Activated CD4-positive, CD25-positive, alpha-beta regulatory T cell (primary cell): ENCODE measurements at places on chromosomes 6 and 20.

DNA sequence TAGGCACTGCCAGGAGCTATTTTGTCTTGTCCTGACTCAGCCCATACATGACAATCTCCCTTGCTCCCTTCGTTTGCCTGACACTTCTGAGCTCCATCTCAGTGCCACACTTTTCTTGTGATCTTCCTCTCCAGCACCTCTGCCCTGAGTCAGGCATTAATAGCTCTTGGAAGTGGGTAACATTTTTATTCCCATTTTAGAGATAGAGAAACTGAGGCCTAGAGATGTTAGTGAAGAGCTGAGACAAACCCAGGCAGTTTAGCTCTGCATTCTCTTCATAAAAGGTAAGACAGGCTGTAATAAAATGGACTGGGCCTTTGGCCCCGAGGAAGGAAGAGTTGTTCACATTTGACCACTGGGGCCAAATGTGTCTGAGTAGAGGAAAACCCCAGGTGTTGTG lies 167.4 kb downstream of the DHX35 start:
- DNase-seq: no peak

DNA sequence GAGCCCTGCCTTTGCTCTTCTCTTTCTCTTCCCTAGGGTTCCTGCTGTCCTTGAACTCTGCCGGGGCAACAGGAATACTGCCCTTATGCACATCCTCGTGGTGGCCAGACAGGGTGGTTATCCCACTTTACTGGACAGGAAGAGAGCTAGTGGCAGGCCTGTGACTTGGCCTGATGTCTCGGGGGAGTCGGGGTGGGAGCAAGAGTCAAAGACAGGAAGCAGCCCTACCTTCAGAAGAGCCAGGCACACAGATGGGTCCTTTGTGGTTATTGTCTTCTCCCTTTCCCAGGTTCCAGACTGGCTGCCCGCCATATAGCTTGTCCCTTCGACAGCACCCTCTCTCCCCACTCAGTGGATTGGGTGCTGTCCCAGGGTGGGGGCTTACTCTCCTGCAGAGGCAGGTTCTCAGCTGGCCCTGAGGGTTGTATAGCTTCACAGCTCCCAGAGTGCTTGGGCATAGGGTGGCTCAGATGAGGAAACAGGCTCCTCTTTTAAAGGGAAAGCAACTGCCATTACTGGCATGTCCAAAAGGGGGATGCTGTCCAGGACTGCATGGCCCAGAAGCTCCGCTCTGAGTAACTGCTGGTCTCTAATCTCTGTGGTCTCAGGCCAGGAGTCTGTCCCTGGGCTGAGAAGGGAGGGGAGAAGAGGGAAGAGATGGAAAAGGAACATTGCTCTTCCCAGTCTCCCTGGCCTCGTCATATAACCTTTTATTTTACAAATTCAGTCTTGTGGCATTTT lies 17.3 kb downstream of the PLCG1 start:
- no peak for DNase-seq

DNA sequence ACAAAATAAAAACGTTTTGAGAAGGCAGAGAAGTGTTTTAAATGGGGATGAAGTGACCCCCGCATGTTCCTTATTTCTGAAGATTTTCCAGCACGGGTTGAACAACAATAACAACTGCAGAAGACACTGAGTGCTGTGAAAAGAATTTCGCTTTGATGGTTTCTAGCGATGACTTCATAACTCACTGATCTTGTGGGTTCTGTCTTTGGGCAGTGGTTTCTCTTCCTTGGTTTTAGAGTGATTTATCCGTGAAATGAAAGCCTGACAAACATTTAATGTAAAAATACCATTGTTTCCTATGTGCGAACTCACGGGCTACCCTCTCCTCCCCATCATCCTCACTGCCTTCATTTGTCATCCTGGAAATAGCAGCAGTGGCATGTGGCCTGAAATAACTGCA lies 793.9 kb downstream of the QKI start:
- DNase-seq: no peak

DNA sequence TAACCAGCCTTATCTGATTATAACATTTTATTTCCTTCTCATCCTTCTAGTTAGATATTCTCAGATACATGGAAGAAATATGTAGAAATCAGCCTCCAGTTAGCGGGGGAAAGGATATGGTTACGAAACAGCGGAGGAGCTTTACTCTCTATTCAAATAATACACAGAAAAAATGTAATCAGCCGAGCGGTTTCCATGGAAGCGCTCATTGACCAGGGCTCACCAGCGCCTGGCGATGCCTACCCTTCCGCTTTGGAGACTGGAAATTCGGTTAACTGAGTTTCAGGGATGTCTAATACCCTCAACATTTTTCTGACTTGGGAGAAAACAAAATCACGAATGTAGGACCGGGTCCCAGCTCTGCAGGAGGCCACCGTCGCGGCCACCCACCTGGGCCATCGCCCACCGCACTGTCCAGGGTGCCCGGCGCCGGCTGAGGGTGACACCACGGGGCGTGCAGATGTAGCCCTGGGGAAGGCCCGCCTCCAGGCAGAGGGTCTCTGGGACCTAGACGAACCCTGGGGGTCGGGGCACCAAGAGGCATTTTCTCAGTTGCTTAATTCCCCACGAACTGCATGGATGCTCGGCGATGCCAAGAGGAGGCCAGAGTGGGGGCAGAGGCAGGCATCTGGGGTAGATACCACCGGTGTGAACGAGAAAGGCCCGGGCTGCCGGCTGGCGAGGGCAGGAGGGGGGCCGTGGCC lies 1.7 kb downstream of the PRR18 start:
- DNase-seq: no peak

DNA sequence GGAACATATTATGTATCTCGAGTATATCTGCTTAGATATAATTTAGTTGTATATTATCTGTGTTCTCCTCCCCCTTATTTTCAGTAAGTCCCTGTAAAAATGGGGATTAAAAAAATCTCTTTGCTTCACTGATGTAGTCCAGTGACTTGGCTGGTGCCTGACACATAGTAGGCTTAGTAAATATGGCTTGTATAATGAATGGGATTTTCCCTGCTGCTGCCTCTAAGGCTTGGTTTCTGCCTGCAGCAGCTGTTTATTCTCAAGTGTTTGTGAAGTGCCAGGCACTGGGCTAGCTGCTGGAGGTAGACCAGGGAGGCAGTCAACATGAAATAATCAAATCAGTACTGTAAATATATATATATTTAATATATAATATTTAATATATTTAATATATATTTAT lies 1.6 kb upstream of the ZFP64 start:
- DNase-seq: no peak

GRCh38 chr20:60036746-60037499 lies 78.7 kb downstream of the CDH26 start:
- DNase-seq: no peak

DNA sequence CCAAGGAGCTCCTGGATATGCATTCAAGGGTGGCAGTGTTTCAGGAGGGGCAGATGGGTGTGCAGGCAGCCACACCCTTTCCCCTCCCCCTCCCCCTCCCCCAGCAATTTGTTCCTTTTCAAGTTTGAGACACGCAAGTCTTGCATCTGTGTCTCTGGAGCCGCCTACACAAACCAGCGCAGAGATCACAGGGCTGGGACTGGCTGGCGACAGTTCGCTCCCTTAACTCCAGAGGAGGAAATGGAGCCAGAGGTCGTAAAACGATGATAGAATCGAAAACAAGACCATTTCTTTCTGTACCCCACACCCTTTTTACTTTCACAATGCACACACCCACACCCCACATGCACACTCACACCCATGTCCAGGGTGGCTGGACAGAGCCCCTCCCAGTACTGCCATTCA lies 163.1 kb downstream of the LY86 start:
- no peak for DNase-seq

DNA sequence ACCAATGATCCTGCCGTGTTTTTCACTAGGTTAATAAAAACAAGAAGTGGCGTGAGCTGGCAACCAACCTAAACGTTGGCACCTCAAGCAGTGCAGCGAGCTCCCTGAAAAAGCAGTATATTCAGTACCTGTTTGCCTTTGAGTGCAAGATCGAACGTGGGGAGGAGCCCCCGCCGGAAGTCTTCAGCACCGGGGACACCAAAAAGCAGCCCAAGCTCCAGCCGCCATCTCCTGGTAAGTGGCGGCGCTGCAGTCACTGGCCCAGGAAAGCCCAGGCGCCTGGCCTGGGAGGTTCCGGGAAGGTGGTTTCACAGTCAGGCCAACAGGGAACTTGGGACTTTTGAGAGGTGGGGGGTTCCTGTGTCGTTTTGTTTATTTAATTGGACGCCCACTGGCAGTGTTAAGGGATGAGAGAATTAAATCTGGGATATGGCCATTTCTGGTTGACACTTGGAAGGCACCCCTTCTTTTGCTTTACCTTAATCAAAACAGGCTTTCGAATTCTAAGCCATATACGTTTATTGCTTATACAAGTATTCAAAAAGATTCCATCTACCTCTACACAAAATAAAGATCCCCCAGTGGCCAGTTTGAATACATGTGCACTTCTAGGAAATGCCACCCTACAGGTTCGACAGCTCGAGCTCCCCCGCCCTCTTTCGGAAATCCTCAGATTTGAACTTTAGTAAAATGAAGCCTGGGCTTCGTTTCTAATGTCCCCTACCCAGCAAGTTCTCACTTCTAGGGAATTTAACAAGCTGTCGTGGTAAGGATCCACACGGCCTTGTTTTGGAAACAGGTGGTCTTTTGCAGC lies 138.9 kb downstream of the TMEM242 start:
- DNase-seq: peak; percentile 20

DNA sequence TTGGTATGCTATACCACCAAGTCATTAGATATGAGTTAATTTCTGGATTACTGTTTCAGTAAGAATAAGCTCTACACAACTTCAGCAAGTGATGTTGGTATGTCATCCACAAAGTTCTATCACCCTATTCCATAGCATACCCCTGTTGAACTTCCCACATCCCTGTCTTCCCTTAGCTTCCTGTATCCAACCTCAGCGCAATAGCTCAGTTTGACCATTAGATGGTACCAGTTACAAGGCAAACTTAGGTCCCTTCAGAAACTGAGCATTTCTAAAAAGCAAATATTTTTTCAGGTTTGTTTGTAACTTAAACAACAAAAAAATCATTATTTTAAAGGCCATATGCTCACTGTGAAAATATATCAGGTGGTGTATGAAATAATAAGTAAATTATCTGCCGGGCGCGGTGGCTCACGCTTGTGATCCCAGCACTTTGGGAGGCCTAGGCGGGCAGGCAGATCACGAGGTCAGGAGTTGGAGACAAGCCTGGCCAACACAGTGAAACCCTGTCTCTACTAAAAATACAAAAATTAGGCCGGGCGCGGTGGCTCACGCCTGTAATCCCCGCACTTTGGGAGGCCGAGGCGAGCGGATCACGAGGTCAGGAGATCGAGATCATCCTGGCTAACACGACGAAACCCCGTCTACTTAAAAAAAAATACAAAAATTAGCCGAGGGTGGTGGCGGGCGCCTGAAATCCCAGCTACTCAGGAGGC lies 8.8 kb upstream of the MOG start:
- no peak for DNase-seq

DNA sequence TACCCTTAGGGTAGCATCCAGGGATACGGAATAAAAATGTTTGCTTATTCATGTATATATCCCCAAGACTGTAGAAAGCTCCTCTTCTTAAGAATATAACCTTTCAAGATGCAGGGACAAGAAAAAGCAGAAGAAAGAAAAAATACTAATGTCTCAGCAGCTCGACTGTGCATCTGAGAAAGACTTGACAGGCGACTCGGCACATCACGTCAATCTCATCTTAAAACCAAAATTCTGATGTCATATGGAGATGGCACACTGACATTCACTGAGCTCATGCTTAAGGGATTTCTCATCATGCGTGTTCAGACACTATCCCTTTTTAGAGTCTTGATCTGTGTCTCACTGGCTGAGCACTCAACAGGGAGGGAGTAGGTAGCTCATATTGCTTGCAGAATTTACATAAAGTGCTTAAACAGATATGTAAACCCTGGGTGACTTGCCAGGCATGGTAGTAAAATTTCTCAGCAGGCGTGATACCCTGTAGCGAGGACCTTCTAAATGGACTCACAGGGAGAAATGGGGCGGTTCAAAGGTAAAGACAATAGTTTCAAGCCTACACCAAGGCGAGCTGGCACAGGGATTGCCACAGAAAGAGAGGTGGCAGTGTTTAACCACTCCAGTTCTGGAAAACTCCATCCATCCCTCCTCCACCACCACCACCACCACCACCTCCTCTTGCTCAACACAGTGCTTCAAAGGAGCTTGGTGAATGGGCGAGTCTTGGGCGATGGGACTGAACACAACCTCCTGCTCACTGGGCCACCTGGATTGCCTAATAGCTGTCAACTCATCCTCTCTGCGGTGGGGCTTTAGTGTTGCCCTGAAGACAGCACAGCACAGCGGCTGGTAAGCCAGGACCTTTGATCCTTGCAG lies 330.5 kb downstream of the TFAP2A start:
- no peak for DNase-seq

DNA sequence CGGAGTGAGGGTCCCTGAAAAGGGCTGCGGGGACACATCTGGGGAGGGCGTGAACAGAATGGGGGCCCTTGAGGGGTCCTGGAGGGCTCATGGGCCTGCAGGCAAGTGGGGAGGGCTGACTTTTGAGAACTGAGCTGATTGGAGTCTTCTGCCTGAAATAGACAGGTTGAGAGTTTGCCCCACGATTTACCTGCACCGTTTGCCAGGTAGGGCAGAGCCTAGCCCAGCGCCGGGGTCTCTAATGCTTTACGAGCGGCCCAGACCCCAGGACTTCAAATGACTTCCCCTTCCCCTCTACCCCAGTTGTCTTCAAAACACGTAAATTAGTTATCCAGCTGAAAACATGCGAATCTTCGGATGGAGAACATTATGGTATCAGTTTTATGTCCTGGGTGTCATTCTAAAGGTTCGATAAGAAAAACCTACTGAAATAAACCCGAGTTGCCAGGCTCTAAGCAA lies 1.3 kb downstream of the PLCB1 start:
- DNase-seq: no peak

GRCh38 chr6:68639211-68639610 lies 4.1 kb downstream of the ADGRB3 start:
- no peak for DNase-seq

DNA sequence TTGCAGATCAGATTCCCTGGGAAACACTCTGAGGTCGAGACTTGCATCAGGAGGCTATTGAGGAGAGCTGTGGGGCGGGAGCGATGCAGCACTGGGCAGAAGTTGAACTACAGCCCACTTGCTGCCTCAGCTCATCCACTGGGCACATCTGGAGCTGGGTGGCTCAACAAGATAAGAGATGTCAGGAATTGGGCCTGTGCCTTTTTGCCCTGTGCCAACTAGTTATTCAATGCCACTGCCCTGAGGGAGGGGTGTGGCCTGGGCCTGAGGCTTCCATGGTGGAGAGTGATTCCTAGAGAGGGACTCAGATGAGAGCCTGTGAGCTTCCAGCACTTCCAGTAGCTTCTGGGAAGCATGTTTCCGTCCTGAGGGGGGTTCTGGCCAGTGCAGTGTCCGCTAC lies 32.7 kb downstream of the BRPF3 start:
- DNase-seq: no peak
